H4 (cell line): ENCODE measurements at places on chromosomes 3 and 15.

DNA sequence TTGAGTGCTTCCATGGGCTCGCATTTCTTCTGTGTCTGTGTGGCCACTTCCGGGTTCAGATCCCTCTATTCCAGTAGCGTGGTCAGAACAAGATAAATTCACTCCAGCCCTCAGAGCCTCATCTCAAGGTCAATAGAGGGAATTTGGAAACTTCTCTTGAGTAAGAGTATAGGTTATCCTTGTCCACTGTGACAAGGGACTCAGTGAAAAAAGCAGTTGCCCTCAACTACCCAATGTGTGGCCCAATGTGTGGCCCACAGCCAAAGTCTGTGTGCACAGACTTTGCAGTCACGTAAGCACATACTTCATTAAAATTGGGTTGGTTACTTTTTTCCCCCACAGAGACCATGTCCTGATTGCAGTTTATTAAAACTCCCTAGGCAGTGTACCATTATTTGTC lies 305.6 kb upstream of the SEMA6D start:
- no peak for DNase-seq

- no peak for DNase-seq
Measured at GRCh38 chr3:174737966-174738365, 121.2 kb upstream of the NAALADL2 start.

- no peak for DNase-seq
Measured at GRCh38 chr3:197794115-197794514, 3.1 kb downstream of the LRCH3 start.

GRCh38 chr3:158350971-158351370 lies 220.0 kb upstream of the MLF1 start:
- no peak for DNase-seq

GRCh38 chr3:169240786-169241486 lies 422.6 kb downstream of the MECOM start:
- DNase-seq, result no peak

DNA sequence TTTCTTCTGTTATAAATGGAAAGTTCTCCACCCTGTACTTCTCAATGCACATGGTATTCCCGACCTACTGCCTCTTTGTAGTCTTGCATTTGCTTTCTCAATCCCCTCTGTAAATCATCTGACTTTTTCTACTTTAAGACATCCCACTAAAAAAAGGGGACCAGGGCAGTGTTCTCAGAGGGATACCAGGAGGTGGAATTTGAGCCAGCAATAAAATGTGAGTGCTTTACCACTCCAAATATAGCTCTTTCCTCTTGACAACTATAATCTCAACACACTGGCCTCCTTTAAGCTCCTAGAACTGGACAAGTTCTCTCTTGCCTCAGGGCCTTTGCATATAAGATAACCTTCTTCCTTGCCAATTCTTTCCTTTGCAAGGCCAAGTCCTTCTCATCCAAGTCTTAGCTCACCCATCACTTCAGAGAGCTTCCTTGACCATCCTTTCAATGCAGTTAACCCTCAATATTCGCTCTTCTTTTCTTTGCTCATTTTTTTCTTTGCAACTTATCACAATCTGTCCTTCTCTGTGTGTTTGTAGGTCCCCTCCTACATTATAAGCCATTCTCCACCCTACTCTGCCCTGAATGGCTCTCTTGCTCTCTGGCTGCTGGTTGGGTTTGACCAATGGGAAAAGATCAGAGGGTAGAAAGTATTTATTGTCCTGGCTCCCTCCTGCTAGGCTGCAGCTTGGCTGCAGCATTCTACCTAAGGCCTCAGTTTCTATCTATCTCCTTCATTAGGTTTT lies 93.4 kb downstream of the PRICKLE2 start:
- DNase-seq, result no peak

- no peak for DNase-seq
Measured at GRCh38 chr15:52196891-52197290, 5.7 kb upstream of the GNB5 start.
